ENCODE measurements at places on chromosomes 1 and 21. TPM values are rescaled to one million over a fixed set of nuclear protein-coding genes. Genes with fewer than 3 reads are reported as not detected.

- peak overlapping the region; percentile 69 for H3K27ac ChIP-seq
- no peaks in the 10 kb centered on the region for H3K36me3 ChIP-seq
- DNase-seq = no peak
- H3K4me3 ChIP-seq = no peak overlapping the region
- peaks cover 21% of the 10 kb centered on the region for H3K4me1 ChIP-seq
- H3K27me3 ChIP-seq = no peaks in the 10 kb centered on the region
Observed at GRCh38 chr1:172895050-172895460, 155.7 kb downstream of the TNFSF18 start.

DNA sequence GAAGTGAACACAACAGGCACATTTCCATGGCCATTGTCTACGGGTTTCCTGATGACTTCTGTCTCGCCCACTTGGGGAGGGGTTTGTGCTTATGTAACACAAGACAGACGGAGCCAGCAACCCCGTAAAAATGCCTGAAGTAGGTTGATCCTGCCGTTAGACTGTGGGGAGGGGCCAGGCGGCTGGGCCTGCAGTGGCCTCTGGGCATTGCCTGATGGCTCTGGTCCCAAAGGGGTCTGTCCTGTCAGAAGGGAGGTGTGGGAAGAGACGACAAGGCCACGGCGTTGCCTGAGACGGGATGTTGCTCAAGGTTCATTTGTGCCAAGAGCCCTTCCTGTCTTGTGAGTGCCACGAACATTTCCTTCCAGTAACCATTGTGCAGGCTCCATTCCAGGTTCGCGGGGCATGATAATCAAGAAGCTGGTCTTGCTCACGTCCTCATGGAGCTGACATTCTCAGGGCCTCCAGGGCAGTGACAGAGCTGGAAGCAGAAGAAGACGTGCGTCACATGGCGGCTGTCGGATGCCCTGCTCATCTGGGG is 44.7 kb downstream of the ABCG1 start:
- no peak overlapping the region for H3K4me3 ChIP-seq
- H3K27me3 ChIP-seq = no peaks in the 10 kb centered on the region
- no peak for DNase-seq
- H3K27ac ChIP-seq = no peak overlapping the region
- no peaks in the 10 kb centered on the region for H3K36me3 ChIP-seq
- peaks cover 32% of the 10 kb centered on the region for H3K4me1 ChIP-seq

DNA sequence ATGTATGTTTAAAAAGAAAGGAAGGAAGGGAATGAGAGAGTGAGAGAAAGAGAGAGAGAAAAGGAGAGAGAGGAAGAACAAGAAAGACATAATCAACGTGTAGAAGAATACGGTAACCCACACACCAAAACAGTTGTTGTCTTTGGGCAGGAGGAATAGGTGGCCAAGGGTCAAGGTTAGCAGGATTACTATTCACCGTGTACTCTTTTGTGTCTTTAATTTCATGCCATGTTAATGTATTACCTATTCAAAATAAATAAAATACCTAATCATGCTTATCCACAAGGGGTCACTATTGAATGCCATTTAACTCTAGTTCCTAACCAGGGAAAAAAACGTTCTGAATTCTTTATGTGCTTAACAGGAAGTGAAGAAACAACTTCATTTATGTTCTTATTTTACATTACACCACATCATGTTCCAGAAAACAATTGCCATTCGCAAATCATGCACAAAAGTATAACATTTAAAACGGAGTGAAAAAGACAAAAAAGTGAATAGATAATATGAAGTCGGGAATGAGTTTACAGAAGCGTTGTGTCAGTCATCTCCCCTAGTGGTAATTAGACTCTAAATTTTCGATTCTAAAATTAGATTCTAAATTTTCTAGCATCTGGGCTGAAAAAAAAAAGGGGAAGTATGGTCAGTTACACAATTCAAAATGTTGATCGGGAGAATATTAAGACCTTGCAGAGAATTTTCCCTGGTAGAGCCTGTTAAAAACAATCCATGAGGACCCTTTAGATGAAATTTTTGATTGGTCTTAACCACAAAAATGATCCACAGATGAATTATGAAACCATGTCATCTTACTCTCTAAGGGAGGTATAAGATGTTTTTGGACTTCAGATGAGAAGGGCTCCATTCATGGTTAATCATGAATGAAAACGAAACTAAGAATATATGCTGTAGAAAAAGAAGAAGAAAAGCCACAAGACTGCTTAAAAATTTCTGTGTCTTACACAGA is 700 bp upstream of the KMO start:
- DNase-seq = peak; percentile 17
- H3K4me1 ChIP-seq = no peaks in the 10 kb centered on the region
- H3K36me3 ChIP-seq = no peaks in the 10 kb centered on the region
- peak overlapping the region; percentile 30 for H3K4me3 ChIP-seq
- H3K27ac ChIP-seq = no peak overlapping the region

GRCh38 chr1:26010825-26011224 is 10.8 kb upstream of the EXTL1 start:
- no peak overlapping the region for H3K27ac ChIP-seq
- H3K36me3 ChIP-seq = no peaks in the 10 kb centered on the region
- H3K27me3 ChIP-seq = no peaks in the 10 kb centered on the region
- no peaks in the 10 kb centered on the region for H3K4me1 ChIP-seq
- DNase-seq = no peak

DNA sequence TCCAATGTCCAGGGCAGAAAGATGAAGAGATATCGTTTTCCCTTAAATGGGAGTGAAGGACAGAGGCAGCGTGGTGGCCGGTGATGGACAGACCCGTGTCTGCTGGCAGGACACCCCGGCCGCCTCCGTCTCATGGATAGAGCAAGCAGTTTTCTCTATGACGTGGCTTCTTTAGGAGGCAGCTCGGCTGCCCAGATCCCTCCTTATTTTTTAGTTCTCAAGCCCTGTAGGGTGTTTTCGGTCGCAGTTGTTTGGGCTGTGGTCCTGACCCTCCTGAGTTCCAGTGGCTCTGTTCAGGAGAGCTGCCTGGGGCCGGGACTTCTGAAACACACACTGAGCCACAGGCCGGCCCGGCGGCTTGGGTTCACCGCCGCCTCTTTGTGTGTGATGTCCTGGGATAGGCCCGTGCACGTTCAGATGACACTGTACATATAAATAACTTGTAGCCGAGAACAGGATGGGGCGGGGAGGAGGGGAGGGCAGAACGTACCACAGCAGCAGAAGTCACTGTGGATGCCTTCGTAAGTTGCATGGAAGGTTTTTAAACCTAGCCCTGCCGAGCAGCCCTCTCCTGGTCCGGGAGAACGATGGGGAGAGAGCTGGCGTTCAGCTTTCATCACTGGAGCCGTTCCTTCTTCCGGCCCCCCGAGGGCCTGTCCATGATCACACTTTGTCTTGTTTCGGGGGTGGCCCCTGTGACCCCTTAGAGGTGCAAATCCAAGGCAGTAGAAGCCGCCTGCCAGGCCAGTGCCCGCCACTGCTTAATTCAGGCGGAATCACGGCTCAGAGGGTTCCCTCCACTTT is 65.2 kb downstream of the SIK1 start:
- H3K36me3 ChIP-seq = no peaks in the 10 kb centered on the region
- DNase-seq = no peak
- H3K4me3 ChIP-seq = no peak overlapping the region
- no peaks in the 10 kb centered on the region for H3K27me3 ChIP-seq

DNA sequence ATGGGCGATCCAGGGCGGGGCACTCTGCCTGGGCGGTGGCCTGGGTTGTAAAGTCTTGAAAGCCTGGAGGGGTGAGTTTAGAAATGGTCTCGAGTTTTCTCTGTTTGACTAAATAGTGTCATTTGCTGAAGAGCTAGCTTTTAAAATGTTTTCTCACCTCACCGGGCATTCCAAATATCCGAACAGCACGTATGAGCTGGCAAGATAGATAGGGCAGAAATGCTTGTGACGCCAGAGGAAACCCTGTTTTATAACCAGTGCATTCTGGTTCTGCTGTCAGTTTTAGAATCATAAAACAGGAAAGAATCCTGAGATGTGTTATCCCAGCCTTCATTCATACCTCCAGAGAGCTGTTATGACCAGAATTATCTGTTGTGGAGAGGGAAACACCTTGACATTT is 725 bp downstream of the RTCA start:
- DNase-seq = no peak
- H3K36me3 ChIP-seq = peaks cover 29% of the 10 kb centered on the region
- H3K4me3 ChIP-seq = peak overlapping the region; percentile 90
- H3K27ac ChIP-seq = no peak overlapping the region
- H3K27me3 ChIP-seq = no peaks in the 10 kb centered on the region

DNA sequence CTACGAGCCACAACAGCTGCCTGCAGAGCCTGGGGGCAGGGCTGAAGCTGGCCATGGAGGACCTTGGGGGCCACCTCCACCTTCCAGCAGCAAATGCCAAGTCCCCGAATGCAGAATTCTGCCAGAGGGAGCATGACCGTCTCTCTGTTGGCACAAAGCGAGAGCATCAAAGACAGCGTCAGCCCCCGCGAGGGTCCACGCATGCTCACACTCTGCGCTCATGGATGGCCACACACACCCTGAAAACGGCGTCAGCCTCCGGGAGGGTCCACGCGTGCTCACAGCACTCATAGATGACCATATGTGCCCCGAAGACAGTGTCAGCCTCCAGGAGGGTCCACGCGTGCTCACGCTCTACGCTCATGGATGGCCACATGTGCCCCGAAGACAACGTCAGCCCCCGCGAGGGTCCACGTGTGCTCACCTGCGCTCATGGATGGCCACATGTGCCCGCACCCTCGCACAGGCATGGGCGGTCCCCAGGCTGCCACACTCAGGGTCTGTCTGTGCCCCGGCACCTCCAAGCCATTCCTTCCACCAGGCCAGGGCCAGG is 46.5 kb downstream of the MORN1 start:
- no peak for DNase-seq
- H3K4me3 ChIP-seq = no peak overlapping the region
- H3K27me3 ChIP-seq = no peaks in the 10 kb centered on the region
- H3K27ac ChIP-seq = no peak overlapping the region
- peaks cover 20% of the 10 kb centered on the region for H3K4me1 ChIP-seq
- no peaks in the 10 kb centered on the region for H3K36me3 ChIP-seq

- no peaks in the 10 kb centered on the region for H3K27me3 ChIP-seq
- no peak overlapping the region for H3K4me3 ChIP-seq
- H3K4me1 ChIP-seq = no peaks in the 10 kb centered on the region
- DNase-seq = no peak
- H3K36me3 ChIP-seq = no peaks in the 10 kb centered on the region
Observed at GRCh38 chr1:71835442-71835813, 446.9 kb downstream of the NEGR1 start.

GRCh38 chr1:159179906-159180305 is 8.5 kb downstream of the CADM3 start:
- H3K4me3 ChIP-seq = no peak overlapping the region
- no peak overlapping the region for H3K27ac ChIP-seq
- DNase-seq = no peak
- no peaks in the 10 kb centered on the region for H3K36me3 ChIP-seq
- H3K4me1 ChIP-seq = no peaks in the 10 kb centered on the region

DNA sequence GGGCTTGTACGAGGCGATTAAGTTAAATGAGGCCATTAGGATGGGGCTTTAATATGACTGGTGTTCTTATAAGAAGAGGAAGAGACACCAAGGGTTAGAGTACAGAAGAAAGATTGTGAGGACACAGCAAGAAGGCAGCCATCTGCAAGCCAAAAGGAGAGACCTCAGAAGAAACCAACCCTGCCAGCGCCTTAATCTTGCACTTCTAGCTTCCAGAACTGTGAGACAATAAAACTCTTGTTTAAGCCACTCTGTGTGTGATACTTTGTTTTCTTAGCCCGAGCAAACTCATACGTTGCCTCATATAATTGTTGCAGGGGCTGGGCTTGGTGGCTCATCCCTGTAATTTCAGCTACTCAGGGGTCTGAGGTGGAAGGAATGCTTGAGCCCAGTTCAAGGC is 33.6 kb upstream of the RGS16 start:
- H3K27me3 ChIP-seq = no peaks in the 10 kb centered on the region
- no peak overlapping the region for H3K27ac ChIP-seq
- DNase-seq = no peak
- H3K4me1 ChIP-seq = peaks cover 19% of the 10 kb centered on the region
- H3K4me3 ChIP-seq = no peak overlapping the region
- H3K36me3 ChIP-seq = no peaks in the 10 kb centered on the region

DNA sequence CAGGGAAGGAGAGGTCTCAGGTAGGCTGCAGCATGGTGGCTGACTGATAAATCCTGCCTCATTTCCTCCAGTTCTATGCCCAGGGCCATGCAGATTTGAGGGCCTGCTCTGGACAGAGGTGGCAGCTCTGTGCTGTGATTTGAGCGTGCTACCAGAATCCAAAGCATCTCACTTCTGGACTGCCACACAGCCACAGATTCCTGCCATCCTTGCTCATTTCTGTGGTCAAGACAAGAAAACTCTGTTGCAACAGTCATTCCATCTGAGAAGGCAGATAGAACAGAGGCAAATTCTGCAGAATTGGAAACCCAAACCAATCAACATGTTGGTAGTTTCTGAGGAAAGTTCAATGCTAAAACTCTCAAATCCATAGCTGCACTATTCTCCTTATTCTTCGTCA is 102.8 kb upstream of the GALNT2 start:
- H3K36me3 ChIP-seq = no peaks in the 10 kb centered on the region
- H3K4me3 ChIP-seq = no peak overlapping the region
- DNase-seq = no peak
- H3K27ac ChIP-seq = no peak overlapping the region

DNA sequence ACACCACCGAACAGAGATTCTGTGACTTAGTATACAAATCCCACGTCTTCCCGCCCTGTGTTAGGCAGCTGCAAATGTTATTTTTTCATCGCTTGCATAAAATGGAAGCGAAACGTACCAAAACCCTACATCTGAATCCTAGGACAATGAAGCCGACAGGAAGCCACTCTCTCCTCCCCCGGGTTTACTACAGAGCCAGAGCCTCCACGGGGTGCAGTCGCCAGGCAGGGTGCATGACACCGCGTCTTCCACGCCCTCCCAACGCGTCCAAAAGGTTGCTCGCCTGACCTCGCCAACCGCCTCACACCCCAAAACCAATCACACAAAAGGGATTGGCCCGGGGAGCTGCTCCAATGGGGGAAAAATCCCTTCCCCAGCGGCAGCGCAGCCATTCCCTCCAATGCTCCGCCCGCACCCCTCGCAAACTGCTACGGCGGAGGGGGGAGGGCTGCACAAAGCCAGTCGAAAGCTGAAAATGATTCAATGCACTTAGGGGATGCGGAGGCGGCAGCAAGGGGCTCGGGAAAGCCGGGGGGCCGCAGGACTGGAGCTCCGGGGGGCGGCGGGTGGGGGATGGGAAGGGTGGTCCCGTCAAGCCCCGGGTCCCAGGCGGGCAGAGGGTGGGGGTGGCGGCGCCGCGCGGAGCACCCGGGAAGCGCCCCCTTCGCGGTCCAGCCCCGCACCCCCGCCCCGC is 701 bp downstream of the CEP170 start:
- no peaks in the 10 kb centered on the region for H3K27me3 ChIP-seq
- no peaks in the 10 kb centered on the region for H3K36me3 ChIP-seq

The TRMT1L gene
- polyA plus RNA-seq = 12.2 TPM

The PRAMEF11 gene
- not detected for polyA plus RNA-seq

The GABRD gene
- 0.10 TPM for polyA plus RNA-seq

The LCE1D gene
- polyA plus RNA-seq = not detected

The LORICRIN gene
- not detected for polyA plus RNA-seq
